ENCODE measurements at places on chromosomes 12 and 14.

DNA sequence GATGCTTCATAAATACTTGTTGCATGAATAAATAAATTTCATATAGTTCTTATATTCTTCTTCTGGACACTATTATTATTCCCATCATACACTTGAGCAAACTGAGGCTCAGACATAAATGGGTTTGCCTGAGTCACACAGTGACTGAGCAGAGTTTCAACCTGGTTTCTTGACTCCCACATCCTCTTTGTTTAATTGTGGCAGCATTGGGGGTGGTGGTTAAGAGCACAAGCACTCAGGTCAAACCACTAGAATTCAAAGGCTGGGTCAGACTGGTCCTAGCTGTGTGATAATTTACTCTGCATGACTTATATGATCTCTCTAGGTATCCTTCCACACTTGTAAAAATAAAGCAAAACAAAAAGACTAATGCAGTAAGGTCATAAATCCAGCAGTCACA lies 274.9 kb upstream of the SRRM4 start:
- DNase-seq: no peak

GRCh38 chr14:75259510-75259855 lies 19.1 kb upstream of the FOS start:
- DNase-seq: no peak

DNA sequence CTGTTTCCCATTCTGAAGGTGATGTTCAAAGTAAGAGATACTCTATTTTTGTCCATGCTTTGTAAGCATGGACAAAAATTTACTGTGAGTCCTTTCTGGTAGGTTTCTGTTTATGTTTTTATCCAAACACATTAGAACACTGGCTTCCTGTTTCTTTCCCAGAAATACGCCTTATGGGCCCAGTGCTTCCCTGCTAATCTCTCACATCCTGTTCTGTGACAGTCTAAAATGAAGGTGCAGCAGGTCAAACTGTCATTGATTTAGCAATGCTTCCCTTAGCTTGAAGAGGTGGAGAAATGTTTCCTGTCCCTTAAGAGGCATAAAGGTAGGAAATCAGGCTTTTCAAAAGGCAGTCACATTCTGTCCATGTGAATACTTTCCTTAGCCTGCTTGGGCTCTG lies 305.6 kb downstream of the RPS29 start:
- no peak for DNase-seq

- DNase-seq: no peak
Observed at GRCh38 chr14:65949711-65950516, 536.3 kb upstream of the CCDC196 start.

GRCh38 chr12:11584221-11584855 lies 65.1 kb upstream of the ETV6 start:
- no peak for DNase-seq

DNA sequence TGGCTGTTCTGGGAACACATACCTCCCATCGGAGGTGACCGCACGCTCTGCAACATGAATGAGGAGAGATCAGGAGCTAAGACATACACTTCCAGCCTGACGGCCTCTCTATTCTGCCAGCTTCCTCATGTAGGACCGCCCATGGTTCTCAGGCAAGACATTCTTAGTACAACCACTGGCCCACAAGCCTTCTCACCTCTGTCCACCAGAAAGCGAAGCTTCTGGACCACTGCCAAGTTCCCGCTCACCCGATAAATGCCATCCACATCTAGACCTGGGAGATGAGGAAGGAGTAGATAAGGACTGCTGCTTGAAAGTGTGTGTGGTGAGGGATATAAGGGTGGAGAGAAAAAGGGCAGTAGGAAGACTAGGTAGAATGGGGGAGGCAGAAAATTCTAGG lies 5.2 kb downstream of the ARHGAP9 start:
- DNase-seq: no peak

DNA sequence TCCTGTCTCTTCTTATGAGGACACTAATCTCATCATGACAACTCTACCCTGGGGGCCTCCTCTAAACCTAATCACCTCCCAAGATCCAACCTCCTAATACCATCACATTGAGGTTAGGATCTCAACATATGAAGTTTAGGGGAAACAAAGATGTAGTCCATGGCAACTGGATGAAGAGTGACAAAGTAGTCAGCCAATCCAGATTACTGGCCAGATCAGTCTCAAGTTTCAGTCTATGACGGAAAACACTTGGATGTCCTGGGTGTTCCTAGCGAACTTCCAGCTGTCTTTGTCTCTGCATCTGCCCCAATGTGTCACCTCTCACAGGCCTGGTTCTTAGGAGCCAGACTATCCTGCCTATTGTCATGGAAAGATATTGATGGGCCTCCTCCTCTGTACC lies 630.8 kb downstream of the AACS start:
- no peak for DNase-seq

GRCh38 chr12:101747697-101748096 lies 8.4 kb upstream of the SYCP3 start:
- no peak for DNase-seq

DNA sequence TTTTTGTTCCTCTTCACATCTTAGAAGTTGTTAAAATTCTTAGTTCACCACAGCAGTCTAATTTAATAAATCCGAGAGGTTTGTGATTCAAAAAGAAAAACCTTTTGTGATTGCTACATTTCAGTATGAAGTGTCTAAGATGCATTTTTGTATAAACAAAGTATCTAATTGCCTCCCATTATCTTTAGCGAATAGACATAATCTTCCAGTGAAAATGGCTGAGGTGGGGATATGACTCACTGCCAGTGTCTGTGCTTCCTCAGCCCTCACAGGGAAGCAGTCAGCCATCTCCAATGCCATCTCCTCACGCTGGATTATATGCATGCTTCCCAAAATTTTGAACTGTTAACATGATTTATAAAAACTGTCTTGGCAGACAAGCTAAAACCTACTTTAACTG lies 7.6 kb downstream of the GCH1 start:
- DNase-seq: no peak

DNA sequence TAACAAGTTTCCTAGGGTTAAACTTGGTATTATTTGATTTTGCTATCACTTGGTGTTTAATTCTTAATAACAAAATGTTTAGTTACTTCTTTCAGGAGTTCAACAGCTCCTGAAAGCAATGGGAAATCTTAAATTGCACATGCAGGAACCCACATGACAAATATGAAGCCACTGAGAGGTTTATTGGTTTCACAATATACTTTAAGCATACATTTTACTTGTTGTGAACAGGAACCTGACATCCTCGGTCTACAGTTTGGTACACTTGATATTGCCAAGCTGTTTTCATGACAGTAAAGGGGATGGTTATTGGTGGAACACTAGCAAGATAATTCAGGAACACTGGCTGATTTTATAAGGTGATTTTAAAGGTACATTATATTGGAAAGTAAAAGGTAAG lies 46.2 kb downstream of the SLC38A1 start:
- no peak for DNase-seq

DNA sequence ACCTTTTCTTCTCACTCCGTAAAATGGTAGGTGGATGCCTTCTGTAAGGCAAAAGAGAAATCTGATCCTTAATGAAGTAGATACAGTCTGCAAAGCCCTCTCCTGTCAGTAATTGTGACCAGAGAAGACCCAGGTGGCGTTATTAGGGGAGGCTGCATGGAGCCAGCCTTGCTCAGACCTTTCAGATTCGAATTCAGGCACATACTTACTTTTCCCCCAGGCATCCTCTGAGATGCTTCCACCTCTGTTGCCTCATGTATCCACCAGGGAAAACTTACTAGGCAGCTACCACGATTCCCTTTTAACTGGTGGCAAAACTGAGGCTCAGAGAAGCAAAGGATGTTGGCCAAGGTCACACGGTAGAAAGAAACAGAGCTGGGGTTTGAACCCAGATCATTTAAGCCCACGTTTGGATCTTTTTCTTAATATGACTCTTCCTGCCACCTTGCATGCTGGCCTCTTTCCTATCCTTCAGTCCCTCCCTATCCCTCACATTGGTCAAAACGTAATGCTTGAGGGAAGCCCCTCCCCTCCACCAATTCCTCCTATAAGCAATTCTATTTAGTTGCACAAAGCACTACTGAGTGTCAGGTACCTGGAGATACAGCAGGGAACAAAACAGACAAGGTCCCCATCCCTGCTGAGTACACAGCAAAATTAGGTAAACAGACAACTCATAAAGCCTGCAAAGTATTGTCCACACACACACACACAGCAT lies 179.4 kb downstream of the KSR2 start:
- DNase-seq: no peak

- no peak for DNase-seq
Observed at GRCh38 chr12:89333564-89334252, 18.6 kb downstream of the DUSP6 start.

DNA sequence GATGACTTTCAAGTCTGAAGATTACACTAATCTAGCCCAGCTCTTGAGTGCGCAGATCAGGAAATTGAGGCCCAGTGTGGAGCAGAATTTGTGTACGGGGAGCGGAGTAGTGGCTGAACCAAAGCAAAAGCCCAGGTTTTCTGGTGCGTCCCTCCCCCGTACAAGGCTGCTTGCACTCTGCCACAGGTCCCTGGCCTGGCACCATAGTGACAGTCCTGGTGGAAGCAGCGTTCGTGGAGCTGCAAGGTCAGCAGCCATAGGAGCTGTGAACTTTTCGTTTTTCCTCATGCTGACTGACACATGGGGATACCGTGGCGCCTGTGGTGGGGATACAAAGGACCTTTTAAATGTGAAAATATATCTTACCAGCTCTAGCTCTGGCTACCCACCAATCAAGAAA lies 1.7 kb downstream of the EVL start:
- DNase-seq: no peak

DNA sequence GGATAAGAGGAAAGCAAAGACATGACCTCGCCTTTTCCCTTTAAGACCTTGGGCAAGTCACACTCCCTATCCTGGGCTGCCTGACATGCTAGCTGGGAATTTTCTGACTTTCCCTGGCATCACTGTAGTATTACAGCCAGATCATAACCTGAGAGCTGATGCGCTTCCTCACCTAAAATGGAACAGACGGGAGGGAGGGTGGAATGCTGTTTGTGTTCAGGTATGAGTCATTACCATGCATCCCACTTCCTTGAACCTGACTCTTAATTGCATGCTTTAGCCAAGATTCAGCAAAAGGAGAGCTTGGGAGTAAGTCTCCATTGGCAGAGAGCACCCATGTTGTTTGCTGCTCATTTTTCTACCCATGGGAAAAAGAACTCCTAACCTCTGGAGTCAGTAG lies 156.5 kb downstream of the KCNK10 start:
- DNase-seq: no peak

- no peak for DNase-seq
Observed at GRCh38 chr14:103547941-103548462, 14.5 kb downstream of the BAG5 start.

- DNase-seq: peak; percentile 7
Observed at GRCh38 chr12:94545935-94546771, 86.5 kb upstream of the CEP83 start.

DNA sequence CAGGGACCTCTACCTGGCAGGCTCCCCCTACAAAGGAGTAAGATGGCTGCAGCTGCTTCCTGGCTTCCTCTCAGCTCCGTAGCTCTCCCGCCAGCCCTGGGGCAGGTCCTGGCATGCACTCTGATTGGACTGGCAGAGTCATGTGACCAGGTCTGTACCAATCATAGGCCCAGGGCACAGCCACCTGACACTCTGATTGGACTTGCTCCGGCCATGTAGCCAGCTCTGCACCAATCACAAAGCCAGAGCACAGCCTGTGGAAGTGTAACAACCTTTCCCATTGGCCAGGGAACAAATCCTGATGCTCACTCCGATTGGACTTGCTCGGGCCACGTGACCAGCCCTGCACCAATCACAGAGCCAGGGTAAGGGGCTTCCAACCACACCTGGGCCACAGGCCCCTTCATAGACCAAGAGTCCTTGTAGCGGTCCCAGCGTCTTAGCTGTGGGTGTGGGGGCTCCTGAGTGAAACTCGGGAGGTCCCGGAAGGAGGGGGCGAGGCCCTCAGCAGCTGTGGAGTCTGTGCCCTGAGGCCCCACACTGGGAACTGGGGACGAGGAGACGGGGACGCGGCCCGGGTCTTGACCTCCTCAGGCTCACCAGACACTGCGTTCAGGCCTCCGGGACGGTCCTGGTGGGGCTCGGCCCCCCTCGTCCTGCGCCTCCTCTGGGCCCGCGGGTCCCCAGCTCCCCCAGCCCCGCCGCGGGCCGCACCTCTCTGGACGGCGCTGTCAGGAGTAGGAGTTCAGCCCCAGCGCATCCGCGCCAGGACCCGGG lies 210.6 kb downstream of the ADGRD1 start:
- DNase-seq: no peak

DNA sequence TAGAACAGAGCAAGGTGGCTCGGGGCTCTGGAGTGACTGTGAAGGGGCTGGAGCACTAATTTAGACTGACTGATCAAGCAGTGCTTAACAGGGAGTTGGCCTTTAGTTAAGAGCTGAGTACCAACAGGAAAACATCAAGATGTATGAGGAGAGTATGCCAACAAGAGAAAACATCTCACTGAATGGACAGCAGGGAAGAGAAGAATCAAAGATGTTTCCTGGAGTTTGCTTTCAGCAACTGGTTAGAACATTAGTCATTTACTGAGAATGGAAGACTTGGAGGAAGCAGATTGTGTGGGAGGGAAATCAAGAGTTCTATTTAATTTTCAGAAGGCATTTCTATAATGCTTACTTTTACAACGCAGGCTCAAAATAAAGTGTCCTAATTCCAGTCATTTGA lies 259.3 kb downstream of the ADAMTS20 start:
- no peak for DNase-seq

DNA sequence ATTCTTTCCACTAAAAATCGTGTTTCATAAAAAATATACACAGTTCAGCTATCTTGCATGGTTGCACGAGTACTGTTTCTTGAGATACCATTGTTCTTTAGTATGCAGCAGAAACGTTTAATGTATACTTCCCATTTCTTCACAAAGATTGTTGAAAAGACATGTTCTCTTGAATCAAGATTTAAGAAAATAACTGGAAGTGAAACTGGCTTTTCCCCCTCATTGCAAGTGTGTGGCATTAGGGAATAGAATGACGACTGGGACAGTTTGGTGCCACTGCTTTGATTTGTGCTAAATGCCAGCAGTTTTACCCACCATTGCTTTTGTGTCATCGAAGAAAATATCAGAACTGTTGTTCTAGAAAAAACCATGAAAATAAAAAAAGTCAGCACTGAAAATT lies 20.3 kb upstream of the DHRS2 start:
- no peak for DNase-seq

Data from activated T-cell treated with anti-CD3 and anti-CD28 coated beads for 24 hours (primary cell).